ENCODE measurements at places on chromosomes 6 and 20.

DNA sequence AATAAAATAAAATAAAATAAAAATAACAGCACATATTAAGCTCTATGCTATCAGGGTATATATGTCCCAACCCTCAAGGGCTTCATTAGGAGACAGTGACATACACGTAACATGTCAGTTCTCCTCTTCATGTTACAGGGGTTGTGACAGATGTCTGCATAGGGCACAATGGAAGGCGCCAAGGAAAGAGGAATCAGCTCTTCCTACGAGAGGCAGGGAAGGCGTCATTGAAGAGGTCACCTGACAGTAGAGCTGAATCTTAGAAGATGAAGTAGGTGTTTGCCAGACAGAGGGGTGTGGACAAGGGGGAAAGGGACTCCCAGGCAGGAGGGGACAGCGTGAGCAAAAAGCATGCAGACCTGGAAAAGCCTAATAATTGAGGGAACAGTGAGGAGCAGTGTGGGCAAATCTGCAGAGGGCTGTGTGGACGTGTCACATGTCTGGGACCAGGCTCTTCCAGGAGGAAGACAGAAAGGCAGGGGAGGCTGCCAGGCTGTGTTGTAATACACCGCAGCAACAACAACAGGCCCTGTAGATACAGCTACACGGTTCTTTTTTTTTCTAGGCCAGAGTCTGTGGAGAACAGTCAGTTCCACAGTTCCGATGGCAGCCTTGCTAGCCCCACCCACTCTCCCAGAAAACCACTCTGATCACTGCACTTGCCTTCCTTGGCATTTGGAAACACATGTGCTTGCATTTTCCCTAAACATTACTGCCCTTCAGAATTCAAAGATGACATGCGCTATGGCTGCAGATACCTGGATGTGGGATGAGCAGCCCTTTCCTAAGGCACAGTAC is 2.5 kb upstream of the FKBP5 start:
- peak; percentile 11 for DNase-seq

DNA sequence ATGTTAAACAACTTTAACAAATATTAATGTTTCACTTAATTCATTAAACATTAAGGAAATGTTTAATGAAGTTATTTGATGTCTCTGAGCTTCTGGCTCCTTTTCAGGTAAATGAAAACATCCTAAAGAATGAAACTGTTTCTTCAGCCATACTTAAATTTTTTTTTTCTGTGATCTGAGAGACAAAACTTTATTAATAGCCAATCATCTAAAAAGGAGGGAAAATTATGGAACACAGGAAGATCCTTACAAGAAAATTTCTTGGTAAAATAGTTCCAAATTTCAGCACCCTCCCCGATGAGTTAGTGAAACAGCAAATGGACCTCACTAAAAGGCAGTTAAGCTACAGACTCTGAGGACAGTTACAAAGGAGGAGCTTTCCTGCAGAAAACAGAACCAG is 185.2 kb downstream of the REV3L start:
- no peak for DNase-seq

GRCh38 chr20:19070681-19071445 is 141.6 kb upstream of the SLC24A3 start:
- DNase-seq = no peak

DNA sequence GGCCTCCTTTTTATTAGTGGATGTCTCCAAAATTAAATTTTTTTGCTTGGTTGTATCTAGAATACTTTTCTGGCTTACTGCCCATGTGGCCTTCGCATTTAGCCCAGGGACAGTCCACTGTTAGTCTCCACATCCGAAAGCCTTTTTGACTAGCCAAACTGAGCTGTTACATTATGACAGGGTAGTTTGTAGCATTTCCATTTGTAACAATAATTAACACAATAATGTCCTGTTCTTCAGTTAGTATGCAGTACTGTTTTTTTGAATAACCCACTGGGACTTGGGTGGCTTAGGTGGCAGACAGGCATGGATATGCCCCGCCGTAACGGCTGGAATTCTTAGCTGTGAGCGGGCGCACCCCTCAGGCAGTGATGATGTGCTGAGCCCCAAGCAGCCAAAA is 12.7 kb upstream of the BTN3A2 start:
- no peak for DNase-seq

- DNase-seq = no peak
Measured at GRCh38 chr20:23135449-23136420, 49.6 kb upstream of the CD93 start.

- DNase-seq = peak; percentile 34
Measured at GRCh38 chr6:32413427-32414047, 6.6 kb upstream of the BTNL2 start.
